ENCODE measurements at places on chromosomes 6 and 20.

DNA sequence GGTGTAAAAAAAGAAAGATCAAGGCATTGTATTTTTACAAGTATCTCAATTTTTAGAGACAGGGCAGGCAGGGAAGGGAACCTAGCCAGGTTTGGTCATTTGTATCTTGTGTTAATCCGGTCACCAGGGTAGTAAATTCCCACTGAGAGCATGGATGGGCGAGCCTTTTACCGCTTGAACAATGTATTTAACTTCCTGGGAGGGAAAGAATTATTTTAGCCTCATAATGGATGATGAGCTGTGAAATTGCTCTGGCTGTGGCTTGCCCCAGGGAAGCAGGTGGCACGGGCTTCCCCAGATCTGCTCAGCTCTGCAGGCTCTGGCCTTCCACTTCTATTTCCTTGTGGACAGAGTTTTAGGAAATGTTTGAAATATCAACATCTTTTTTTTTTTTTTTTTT, 72.9 kb downstream of the TOX2 start:
- DNase-seq, result no peak

DNA sequence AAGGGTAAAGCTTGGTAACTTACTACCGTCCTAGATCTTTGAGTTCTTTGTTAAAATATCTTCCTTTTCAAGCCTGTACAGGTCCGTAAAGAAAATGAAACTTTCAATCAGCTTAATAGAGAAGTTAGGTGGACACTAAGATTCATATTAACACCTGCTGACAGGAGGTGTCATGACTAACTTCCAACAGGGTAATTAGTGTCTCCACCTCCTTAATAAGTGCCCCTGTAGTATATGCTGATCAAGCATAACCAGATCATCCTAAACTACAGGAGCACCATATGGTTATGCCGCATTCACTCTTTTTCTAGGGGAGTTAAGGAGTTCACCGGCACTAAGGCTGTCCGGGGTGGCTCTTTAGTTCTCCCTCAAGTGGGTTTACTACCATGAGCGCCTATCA, 23.9 kb upstream of the RALGAPA2 start:
- no peak for DNase-seq

GRCh38 chr6:72248621-72249020, 362.3 kb downstream of the RIMS1 start:
- no peak for DNase-seq

DNA sequence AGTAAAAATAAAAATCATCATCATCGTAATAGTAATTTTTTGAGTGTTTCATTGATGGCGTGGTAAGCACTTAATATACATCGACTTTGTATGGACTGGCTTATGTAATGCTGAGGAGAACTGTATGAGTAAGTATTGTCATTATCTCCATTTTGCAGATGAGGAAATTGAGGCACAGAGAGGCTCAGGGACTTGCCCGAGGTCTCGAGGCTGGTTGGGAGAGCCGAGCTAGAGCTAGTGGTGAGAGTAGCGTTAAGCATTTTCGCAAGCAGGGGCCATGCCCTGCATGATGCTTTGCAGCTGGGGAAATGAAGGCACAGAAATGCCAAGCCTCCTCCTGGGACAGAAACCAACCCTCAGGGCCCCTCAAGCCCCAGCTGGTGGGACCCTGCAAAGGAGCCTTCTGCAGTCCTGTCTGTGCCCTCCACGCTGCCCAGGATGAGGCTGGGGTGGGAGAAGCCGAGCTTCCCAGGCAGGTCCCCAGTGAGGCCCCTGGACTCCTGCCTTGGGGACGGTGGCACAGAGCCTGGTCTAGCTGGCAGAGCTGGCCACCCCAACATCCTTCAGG, 31.1 kb upstream of the STX16 start:
- no peak for DNase-seq

DNA sequence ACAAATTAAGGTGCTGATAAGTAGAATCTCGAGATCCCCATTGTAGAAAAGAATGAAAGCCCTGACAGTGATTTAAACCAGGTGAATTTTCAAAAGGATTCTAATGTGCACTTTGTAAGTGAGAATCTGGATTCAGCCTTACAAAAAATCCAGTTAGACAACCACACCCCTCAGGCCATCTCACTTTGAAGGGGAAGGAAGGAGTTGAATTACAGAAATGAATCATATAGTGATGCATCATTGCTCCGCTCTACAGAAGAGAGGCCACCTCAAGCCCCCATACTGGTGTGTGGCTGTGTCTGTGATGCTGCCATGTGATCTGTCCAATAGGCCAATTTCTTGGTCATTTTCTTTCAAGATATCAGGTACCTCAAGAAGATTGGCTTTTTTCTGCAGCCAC, 85.5 kb upstream of the NT5E start:
- no peak for DNase-seq

DNA sequence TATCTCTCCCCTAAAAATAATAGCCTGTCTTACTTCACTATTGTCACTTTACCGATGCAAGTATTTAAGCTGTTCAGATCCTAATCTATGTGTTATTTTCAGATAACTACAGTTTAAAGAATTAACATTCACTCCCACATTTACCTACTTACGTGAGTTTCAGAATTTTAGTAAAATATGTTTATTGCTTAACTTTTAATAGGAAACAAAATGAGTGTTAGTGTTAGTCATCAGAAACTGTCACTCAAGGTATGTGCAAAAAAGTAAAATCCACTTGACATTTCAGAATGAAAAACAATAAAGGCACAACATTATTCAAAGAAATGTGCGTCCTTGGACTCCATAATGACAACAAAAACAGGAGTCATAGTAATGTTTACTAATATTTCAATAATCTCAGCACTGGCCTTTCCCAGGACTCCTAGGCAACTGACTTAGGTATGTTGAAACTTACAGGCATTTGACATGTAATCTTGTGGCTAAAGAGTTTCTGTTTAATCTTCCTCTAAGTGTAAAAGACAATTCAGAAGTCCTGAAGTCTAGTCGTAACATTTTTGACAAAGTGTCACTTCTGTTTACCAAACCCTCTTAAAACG, 4.5 kb downstream of the ATXN1 start:
- DNase-seq, result no peak

DNA sequence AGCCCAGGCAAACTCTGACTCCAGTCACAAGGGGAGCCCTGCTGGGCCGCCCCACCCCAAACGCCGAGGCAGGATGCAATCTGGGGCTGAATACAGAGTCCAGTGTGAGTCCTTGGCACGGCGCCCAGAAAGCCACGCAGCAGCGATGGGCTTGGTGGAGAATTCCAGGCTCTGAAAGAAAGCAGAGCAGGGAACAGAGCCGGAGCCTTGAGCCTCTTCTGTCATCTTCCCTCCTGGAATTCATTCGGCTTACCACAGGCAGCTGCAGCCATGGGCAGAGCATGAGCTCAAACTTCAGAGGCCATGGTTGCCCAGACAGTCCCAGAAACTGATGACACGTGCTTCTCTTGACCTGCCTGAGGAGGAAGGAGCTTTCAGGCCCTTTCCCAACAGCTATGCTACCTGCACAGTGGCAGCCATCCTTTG, 441.1 kb upstream of the JARID2 start:
- DNase-seq, result no peak

DNA sequence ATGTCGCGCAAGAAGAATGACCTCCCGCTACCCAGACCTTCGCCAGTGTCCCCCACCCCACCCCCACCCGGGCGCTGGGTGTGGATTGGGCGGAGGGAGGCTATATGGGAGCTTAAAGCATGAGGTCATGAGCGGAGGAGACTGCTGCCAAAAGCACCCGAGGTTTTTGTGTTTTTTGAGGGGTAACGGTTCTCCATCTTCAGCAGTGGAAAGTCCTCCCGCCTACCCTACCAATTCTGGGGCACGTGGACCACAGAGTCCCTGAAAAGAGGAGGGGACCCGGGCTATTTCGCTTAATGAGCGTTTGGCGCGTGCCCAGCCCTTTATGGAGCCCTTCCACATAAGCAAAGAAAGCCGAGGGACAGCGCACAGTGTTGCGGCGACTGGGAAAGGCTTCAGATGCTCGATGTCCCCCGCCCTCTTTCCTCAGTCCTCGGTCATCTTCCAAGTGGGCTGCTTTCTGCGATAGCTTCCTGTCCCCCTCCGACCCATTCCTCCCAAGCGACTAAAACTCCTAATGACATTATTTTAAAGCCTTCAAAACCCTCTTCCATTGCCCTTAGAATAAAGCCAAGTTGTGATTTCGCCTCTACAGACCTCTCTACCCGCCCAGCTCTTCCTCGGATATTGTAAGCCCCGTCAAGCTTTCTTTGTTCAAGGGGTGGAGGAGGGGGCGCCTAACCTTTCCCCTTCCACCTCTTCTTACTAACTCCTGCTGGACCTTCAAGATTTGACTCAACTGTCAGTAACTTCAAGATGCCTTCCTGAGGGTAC, 2.1 kb upstream of the TRERF1 start:
- DNase-seq, result no peak

GRCh38 chr6:117624869-117625481, 22.7 kb upstream of the GOPC start:
- no peak for DNase-seq

DNA sequence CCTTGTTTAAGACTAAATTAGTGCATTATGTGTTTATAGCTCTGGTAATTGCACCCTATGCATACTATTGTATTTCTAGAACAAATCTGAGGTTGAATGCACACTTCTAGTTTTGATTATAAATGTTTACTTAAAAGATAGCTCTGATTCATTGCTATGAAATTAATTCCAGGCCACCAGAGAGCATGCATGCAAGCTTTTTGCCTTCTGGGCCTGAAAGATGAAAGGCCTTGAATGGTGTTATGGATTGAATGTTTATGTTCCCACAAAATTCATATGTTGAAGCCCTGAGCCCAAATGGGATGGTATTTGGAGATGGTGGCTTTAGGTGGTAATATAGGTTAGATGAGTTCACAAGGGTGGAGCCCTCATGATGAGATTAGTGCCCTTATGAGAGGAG, 695.0 kb upstream of the MAP3K7 start:
- DNase-seq, result no peak

DNA sequence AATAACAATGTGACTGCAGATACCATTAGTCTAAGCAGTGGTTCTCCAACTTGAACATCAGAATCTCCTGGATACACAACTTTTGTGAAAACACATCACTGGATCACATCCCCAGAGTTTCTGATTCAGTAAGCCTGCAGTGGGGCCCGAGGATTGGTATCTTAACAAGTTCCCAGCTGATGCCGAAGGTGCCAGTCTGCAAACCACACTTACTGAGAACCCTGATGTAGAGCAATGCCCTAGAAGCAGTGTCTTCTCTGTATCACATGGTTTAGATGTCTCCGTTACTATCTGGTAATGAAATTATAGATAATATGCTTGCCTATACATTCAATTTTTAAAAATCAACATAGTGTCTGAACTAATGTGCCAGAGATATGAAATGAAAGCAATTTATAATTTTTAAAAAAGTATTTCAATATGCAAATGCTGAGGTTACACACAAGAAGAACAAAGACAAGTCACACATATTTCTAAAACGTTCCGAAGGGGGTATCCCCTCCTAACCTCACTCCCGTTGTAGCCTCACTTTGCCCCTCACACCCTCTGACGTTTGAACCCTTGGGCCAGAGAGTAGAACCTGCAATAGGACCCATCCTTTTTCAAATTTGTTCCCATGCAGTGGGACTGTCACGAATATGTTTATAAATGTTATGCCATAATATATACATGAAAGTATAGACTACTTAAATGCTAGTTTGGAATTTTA, 115.4 kb upstream of the SAMD5 start:
- no peak for DNase-seq

DNA sequence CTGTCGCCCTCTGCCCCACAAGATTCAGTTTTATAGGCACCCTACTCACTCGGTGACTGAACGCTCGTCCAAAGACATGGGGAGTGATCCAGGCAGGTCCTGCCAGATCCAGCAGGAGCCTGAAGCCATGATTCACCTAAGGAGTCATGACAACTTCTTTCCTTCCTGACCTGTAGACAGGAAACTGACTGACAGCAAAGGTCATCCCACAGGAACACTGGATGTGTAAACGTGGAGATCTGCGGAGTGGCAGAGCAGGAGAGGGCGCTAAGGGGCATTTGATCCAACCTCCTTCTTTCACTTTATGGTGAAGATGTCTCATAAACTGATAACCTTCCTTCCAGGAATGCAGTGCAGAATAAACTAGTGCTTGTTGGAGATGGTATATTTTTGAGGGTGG, 192.2 kb downstream of the GJA10 start:
- DNase-seq, result no peak

DNA sequence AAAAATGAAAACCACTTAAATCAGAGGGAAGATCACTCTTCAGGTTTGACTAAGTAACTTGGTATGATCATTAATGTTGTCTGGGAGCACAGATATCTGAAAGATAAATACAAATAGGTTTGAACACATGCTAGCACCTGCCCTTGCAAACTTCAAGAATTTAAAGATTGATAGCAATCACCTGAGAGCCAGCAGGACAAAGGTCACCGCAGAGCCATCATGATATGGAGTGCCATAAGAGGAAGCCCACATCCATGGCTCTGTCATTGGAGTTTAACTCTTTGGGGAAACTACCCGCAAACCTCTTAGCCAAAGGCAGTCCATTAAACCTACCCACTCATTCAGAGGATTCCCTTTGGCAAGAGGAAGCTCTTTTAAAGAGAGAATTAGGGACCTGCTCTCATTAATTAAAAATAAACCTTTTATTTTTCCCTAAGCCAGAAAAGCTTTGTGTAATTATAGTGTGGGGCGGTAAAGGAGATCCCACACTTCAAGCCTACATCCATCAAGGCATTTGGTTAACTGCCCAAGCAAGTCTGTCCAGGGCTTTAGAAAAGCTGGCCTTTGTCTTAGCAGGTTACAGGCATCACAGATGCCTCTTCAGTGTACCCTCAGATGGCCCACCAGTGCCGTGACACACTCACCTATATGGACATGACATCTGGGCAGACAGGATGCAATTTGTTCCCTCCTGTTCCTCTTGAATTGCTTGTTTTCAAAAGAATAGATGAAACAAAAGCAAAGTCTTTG, 73.0 kb downstream of the SASH1 start:
- no peak for DNase-seq

- no peak for DNase-seq
These were observed 1.4 kb upstream of the FKBPL start for GRCh38 chr6:32131439-32131948.

DNA sequence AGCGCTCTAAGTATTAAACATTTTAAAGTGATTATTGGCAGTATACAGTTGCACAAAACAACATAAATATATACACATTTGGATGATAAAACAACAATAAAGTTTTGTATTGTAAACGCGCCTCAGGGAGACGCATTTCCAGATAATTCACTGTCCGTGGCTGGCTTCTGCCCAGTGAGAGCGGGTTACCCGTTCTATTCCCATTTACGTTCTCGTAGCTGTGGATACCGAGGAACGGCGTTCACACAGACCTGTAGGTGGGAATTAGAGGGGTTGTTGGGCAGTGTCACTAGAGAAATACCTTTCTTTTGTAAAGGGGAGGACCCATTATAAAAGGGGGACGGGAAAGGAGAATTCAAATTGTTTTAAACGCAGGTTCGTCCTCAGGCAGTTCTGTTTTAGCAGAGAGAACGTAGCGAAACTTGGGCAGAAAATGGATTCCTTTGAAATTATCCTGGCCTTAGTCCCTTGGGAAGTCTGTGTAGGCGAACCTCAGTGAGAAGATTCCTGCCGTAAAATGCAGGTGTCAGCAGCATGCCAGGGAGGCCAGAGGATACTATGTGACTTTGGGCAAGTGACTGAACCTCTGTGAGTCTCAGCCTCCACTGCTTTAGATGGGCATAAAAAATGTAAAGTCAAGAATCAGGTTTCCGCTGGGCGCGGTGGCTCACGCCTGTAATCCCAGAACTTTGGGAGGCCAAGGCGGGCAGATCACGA, 756 bp downstream of the MTG2 start:
- DNase-seq, result no peak
